ENCODE measurements at places on chromosomes 2 and 18.

- H3K27me3 ChIP-seq, result no peaks in the 10 kb centered on the region
- H3K36me3 ChIP-seq, result no peaks in the 10 kb centered on the region
- H3K4me1 ChIP-seq, result peaks cover 24% of the 10 kb centered on the region
- peak overlapping the region; percentile 44 for H3K27ac ChIP-seq
- DNase-seq, result no peak
These were observed 275.4 kb upstream of the SIX2 start for GRCh38 chr2:45284621-45284995.

- no peak overlapping the region for H3K27ac ChIP-seq
- H3K36me3 ChIP-seq, result no peaks in the 10 kb centered on the region
- DNase-seq, result peak; percentile 68
- no peaks in the 10 kb centered on the region for H3K27me3 ChIP-seq
These were observed 3.0 kb upstream of the PLEK start for GRCh38 chr2:68362069-68362468.

DNA sequence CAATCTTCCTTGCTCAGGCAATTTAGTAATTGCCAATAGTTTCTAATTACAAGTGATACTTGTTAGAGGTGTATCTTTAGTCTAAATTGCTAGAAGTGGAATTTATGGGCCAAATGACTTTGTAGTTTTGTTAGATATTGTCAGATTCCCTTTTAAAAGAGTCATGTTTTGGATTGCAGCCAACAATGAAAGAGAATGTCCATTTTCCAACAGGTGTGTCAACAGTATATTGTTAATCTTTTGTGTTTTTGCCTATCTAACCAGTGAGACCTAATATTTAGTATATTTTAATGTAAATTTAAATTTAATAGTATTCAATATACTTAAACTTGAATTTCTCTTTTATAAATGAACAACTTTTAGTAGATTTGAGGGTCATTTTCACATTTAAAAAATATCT is 259.4 kb upstream of the ETAA1 start:
- H3K4me3 ChIP-seq, result no peak overlapping the region
- H3K27me3 ChIP-seq, result no peaks in the 10 kb centered on the region
- H3K4me1 ChIP-seq, result peaks cover 5% of the 10 kb centered on the region
- no peaks in the 10 kb centered on the region for H3K36me3 ChIP-seq
- DNase-seq, result peak; percentile 20
- H3K27ac ChIP-seq, result no peak overlapping the region

DNA sequence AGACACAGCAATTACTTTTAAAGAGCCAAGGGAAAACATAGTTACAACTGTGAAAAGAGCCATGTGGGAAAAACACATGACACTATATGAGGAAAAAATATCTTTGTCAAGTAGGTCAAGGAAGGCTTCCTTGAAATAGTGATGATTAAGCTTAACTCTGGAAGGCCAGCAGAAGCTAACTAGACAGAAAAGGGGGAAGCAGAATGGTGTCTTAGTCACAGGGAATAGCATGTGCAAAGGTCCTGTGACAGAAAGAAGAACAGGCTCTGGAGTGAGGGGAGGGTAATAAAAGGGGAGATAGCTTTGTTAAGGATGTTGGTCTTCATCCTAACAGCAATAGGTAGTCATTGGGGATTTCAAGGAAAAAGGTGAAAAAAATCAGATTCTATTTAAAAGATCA is 64.0 kb downstream of the ARHGAP25 start:
- no peak overlapping the region for H3K27ac ChIP-seq
- H3K4me3 ChIP-seq, result no peak overlapping the region
- H3K27me3 ChIP-seq, result no peaks in the 10 kb centered on the region
- H3K4me1 ChIP-seq, result peaks cover 36% of the 10 kb centered on the region
- DNase-seq, result no peak

DNA sequence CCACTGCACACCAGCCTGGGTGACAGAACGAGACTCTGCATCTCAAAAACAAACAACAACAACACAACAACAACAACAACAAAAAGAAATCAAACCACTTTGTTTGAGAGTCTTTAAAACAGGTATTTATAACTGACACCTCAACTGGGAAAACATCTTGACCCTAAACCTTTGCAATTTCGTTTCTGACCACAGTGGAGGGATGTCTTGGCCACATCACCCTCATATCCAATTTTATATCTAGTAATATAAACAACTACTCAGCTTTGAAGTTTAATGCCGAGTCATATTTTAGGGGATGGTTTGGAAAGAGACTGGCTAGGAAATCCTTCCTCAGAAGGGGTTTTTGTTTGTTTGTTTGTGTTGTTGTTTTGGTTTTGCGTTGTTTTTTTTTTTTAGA is 37.8 kb upstream of the RMDN2 start:
- H3K27me3 ChIP-seq, result peaks cover 11% of the 10 kb centered on the region
- H3K36me3 ChIP-seq, result no peaks in the 10 kb centered on the region
- no peak overlapping the region for H3K4me3 ChIP-seq
- DNase-seq, result no peak
- no peak overlapping the region for H3K27ac ChIP-seq

GRCh38 chr2:69554981-69555380 is 88.6 kb downstream of the AAK1 start:
- DNase-seq, result no peak
- no peaks in the 10 kb centered on the region for H3K27me3 ChIP-seq
- peaks cover 6% of the 10 kb centered on the region for H3K36me3 ChIP-seq

DNA sequence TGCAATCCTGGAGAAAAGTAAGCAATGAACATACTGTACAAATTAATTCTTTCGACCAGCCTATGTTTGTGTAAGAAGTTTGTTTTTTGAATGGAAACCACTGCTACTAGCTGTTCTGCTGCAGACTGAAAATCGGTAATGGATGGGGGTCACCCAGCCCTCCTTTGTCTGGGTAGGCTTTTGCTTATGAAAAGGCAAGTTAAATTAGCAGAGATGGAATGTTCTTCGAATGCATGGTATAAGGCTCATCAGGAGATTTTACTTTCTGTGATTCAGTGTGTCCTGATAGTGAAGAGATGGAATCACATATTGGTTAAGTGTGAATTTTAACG is 53.8 kb downstream of the EEF1B2 start:
- no peaks in the 10 kb centered on the region for H3K27me3 ChIP-seq
- peaks cover 11% of the 10 kb centered on the region for H3K36me3 ChIP-seq
- peak overlapping the region; percentile 95 for H3K27ac ChIP-seq
- H3K4me1 ChIP-seq, result peaks cover 23% of the 10 kb centered on the region
- DNase-seq, result no peak

DNA sequence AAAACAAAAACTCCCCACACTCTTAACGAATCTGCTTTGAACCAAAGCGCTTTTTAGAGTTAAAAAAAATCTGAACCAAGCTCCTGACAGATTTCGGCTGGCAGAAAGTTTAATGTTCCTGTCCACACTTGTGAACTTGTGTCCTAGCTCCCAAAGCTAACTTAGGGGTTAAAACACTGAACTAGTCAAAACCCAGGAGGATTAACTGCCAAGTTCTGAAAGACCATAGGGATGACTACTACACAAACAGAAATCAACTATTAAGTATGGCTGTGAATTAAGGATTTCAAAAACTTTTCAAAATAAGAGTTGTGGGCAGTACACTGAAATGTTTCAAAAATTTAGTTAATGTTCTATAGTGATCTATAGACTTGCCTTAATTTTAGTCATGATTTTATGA is 26.2 kb upstream of the CDKL4 start:
- no peak overlapping the region for H3K4me3 ChIP-seq
- H3K4me1 ChIP-seq, result peaks cover 14% of the 10 kb centered on the region
- H3K27ac ChIP-seq, result no peak overlapping the region

DNA sequence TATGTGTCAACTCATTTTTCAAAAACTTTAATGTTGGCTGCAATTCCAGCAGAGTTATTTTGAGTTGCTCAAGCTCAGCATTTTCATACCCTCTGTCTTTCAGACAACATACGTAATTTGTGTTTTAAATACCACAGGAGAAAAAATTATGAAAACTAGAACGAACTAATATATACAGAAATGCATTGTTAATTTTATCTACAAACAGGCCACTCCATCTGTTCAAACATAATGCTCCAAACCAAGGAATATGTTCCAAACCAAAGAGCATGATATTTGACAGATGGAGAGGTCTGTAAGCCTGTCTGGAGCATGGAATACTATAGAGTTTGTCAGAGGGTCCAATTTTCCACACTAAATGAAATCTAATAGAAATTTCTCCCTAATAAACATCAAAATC is 536.2 kb upstream of the FSIP2 start:
- no peaks in the 10 kb centered on the region for H3K27me3 ChIP-seq
- no peak overlapping the region for H3K4me3 ChIP-seq
- no peaks in the 10 kb centered on the region for H3K4me1 ChIP-seq
- no peaks in the 10 kb centered on the region for H3K36me3 ChIP-seq
- DNase-seq, result no peak

- H3K27me3 ChIP-seq, result no peaks in the 10 kb centered on the region
- no peaks in the 10 kb centered on the region for H3K36me3 ChIP-seq
- peak; percentile 58 for DNase-seq
- no peak overlapping the region for H3K4me3 ChIP-seq
- H3K4me1 ChIP-seq, result peaks cover 7% of the 10 kb centered on the region
These were observed 1453.1 kb upstream of the SLC39A10 start for GRCh38 chr2:194203898-194204297.

DNA sequence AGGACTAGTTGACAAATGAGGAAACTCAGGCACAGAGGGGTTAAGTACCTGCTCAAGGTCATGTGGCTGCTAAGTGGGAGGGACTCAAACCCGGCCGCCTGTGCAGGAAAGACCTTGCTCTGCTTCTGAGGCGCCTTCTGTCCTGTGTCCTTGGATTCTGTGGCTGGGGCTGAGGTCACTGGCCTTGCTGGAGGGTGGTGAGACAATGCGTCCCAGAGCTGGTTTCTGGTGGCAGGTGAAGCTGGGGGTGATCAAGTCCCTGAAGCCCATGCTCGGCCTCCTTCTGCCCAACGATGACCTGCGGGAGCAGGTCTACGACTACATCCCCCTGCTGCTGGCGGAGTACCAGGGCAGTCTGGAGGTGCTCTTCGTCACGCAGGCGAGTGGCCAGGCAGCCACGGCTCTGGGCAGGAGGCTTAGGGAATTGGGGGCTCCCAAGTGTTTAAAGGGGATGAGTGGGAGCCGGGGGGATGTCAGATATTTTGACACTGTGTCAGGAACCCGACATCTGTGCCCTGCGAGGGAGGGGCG is 16.1 kb downstream of the MROH2A start:
- H3K36me3 ChIP-seq, result no peaks in the 10 kb centered on the region
- no peak overlapping the region for H3K4me3 ChIP-seq
- no peak overlapping the region for H3K27ac ChIP-seq
- peaks cover 10% of the 10 kb centered on the region for H3K27me3 ChIP-seq
- DNase-seq, result no peak

- H3K36me3 ChIP-seq, result peaks cover 4% of the 10 kb centered on the region
- H3K4me1 ChIP-seq, result peaks cover 29% of the 10 kb centered on the region
- no peak for DNase-seq
- no peak overlapping the region for H3K27ac ChIP-seq
These were observed 16.4 kb upstream of the CD28 start for GRCh38 chr2:203690117-203690431.

GRCh38 chr2:3451169-3451568 is 68.2 kb downstream of the ADI1 start:
- no peaks in the 10 kb centered on the region for H3K4me1 ChIP-seq
- H3K4me3 ChIP-seq, result no peak overlapping the region
- H3K27ac ChIP-seq, result no peak overlapping the region

GRCh38 chr18:35983818-35984217 is 11.3 kb downstream of the RMP24 start:
- H3K27me3 ChIP-seq, result no peaks in the 10 kb centered on the region
- no peak overlapping the region for H3K4me3 ChIP-seq
- H3K4me1 ChIP-seq, result no peaks in the 10 kb centered on the region
- DNase-seq, result no peak

DNA sequence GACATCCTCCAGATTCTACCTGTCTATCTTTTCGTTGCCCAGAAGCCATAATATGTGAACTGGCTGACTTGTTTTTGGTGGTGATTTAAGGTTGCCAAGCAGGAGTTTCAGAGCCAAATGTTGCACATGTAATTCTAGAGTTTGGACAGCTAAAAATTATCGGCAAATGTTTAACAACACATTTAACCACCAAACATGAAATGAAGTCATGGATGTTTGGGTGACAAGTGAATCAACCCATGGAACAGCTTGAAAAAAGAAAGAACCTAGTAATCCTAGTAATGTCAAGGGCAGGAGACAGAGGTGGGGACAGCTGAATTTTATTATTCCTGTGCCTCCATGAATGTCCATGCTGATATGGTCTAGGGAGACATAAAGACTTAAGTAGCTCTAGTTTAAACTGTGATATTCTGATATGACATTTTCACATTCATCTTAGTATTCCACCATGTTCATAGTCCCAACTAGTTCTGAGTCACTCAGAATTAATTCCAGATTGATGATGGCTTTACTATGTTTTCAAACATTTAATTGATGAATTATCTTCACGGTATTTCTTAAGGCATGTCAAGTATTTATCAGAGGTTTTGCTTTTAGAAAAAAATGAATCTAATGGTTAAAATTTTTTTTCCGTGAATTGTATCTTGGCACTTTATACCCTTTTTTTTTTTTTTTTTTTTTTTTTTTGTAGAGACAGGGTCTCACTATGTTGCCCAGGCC is 101.7 kb downstream of the SOCS6 start:
- H3K4me3 ChIP-seq, result no peak overlapping the region
- no peaks in the 10 kb centered on the region for H3K27me3 ChIP-seq
- peaks cover under 1% of the 10 kb centered on the region for H3K4me1 ChIP-seq
- H3K36me3 ChIP-seq, result no peaks in the 10 kb centered on the region
- no peak overlapping the region for H3K27ac ChIP-seq

- no peak within 1 kb of the TSS for H3K27ac ChIP-seq
- DNase-seq, result peak; percentile 19
- H3K4me3 ChIP-seq, result peak within 1 kb of the TSS; percentile 59
- no peaks in the 10 kb centered on the region for H3K36me3 ChIP-seq
These were observed at the start of gene ADRA2B for GRCh38 chr2:96116424-96116878. TSS of gene ADRA2B (minus strand) at chr2:96116571. CDS start at chr2:96116149, 422 bp downstream.

DNA sequence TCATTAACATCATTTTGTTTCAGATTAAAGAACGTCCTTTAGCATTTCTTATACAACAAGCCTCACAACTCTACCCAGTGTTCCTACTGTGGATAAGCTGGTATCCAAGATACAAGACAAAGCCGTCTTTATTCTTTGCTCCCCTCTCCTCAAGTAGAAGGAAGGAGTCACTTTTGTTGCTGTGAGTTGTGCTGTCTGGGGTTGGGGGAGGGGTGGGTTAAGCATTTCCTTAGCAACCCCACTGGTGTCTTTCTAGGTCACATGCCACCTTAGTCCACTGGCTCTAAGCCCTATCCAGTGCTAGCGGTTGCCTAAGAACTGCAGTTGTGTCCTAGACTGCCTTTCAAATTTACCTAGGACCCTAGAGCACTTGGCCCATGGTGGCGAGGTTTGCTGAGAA is 155.6 kb upstream of the PIEZO2 start:
- no peak overlapping the region for H3K27ac ChIP-seq
- peaks cover 8% of the 10 kb centered on the region for H3K27me3 ChIP-seq
- peaks cover 7% of the 10 kb centered on the region for H3K4me1 ChIP-seq
- no peaks in the 10 kb centered on the region for H3K36me3 ChIP-seq

- H3K36me3 ChIP-seq, result no peaks in the 10 kb centered on the region
- peaks cover 24% of the 10 kb centered on the region for H3K4me1 ChIP-seq
- H3K27ac ChIP-seq, result no peak overlapping the region
- no peak for DNase-seq
- no peak overlapping the region for H3K4me3 ChIP-seq
- no peaks in the 10 kb centered on the region for H3K27me3 ChIP-seq
These were observed 127.6 kb upstream of the TANK start for GRCh38 chr2:161032635-161033034.

Data from MCF 10A (cell line).